ENCODE measurements at places on chromosomes 3 and 15.

- no peak for DNase-seq
Measured at GRCh38 chr15:90037511-90037860, 36.4 kb downstream of the ZNF710 start.

DNA sequence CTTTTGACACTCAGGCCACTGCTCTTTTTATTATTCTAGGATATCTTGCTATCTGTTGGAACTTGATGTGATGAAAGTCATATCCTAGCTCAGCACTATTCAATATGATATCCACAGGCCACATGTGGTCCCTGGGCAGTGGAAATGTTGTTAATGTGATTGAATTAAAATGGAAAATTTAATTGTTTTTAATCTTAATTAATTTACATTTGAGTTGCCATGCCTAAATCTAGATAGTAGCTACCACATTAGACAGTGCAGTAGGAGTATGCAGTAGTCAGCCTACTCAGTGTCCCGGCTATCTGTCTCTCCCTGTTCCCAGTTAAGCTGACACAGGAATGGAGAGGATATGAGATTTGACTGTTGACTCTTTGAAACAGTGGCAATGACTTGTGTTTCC is 460.2 kb downstream of the GBE1 start:
- DNase-seq: no peak

DNA sequence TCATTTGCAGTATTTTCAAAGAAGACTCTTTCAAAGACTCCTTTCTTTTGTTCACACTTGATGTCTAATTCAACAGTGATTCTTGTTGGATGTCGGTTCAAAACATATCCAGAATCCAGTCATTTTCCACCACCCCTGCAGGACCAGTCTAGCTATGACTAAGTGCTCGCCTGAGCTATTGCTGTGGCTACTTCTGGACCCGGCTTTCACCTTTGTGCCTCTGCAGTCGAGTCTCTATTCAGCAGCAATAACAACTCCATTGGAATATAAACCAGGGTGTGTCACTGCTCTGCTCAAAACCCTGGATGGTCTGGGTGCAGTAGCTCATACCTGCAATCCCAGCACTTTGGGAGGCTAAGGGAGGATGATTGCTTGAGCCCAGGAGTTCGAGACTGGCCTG is 55.0 kb downstream of the PRICKLE2 start:
- DNase-seq: no peak

GRCh38 chr3:128730471-128730870 is 4.5 kb downstream of the RAB7A start:
- DNase-seq: no peak

DNA sequence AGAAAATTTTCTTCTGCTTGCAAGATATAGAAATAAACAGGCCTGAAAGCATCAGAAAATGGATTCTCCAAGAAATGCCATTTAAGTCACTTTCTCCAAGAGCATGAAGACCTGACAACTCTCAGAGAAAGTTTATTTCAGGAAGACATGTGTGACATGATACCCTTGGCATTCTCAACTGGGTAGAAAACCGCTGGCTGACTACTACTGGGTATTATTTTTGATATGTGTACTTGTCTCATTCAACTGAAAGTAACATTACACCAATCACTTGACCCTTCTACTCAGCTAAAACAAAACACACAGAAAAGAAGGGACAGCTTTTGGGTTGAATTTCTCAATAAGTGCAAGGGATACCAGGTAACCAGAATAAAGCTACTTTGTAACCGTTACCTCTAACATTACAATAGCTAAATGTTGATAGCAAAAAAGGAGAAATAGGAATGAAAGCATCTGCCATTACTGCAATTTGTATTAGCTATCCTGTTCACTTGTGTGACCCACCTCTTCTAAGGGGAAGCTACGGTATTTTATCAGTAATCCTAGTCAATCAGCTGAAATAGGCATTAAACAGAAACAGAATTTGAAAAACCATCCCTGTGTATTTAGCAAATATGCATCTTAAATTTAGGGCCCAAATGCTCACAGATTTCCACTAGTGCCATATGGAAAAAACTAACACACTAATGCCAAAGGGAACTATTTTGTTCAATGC is 7.3 kb downstream of the TRA2B start:
- DNase-seq: no peak

DNA sequence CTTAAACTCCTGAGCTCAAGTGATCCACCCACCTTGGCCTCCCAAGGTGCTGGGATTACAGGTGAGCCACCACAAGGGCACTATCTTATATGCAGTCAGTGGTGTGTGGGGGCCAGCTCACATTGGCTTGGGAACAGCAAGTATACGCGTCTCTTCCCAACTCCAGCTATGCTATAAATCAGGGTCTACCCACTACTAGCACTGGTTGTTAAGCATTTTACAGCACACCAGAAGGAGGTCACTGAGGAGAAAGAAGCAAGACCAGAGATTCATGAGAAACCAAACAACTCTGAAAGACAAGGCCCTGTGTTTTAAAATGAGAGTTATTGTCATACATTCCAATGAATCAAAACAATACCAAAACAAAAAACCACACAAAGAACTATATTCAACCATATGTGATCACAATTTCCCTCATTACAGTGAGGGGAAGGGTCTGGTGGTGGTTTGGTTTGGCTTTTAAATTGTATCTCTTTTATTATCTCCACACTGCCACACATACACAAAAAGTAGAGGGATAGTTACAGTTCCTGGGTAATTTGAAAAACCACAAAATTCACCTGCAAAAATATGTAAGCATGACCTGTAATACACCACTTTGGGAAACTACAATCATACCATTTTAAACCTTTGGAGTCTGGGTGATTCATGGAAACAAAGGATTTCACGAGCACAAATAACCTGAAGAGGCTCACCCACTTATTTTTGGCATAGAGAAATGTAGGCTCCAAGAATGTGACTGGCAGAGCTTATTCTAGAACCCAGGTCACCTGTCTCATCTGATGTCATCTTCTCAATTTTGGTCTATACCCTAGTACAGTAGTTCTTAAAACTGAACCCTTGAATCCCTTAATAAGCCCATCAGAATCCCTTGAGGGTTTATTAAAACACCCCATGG is 5.2 kb downstream of the MAGI1 start:
- DNase-seq: no peak

GRCh38 chr3:195117978-195118581 is 152.9 kb downstream of the XXYLT1 start:
- no peak for DNase-seq

GRCh38 chr15:63369781-63370180 is 11.9 kb downstream of the CA12 start:
- no peak for DNase-seq

DNA sequence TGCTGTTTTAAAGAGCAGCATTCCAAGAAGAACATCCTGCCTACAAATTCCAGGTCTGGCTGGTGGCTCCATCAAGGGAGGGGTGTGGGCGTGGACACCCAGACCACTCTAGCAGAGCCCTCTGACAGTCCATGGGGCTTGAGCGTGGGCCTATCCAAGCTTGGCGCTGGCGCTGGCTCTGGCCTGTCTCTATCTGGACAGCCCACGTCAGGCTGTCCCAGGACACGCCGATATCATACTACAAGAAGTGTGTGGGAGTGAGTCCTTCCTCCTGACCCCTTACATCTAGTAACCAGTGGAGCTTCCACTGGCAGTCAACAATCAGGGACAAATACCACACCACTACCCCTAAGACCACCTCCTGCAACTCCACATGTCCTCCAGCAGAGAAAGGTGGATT is 17.1 kb upstream of the DUSP7 start:
- no peak for DNase-seq

DNA sequence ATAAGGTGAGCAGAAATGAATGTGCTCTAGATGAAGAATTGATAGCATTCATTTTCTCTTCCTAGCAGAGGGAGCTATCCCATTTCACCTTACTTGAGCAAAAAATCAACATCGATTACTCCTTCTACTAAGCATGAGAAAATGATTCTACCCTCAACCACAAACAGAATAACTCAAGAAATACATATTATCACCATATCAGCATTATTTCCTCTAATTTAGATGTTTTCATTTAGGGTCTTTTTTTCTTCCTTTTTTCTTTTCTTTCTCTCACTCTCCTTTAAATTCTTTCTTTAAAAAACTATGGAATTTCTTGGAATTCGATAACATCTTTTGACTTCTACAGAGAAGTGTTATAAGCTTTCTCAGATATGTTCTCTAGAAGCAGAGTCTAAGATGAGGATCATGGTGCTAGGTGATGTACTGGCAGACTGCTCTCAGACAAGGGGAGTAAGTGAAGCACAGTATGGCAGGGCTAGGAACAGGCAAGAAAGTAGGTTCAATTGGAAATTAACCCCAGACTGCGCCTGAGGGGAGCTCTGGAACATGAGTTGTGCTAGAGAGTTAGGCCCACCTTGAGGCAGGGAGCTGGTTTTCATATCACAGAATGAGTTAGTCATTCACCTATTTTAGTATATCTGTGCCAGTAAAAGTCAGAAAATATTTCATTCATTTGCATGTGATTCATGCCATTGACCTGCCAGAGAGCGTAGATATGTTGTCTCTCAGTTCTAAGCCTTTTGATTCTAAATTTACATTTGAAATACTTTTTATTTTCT is 279.2 kb upstream of the KCNH8 start:
- DNase-seq: no peak

Data from stimulated activated CD8-positive, alpha-beta memory T cell treated with anti-CD3 and anti-CD28 coated beads, Interleukin-7, amount 100 ng/mL, for 1 hour (primary cell).